Osteoblast (primary cell): ENCODE measurements at places on chromosomes 12 and 14. TPM values are rescaled to one million over a fixed set of nuclear protein-coding genes. Genes with fewer than 3 reads are reported as not detected.

Gene SIX4
- 14.5 and 15.6 TPM in 2 replicates for total RNA-seq

Gene CCNB1IP1
- total RNA-seq = 42.7 and 45.4 TPM in 2 replicates

Gene RAD51AP1
- total RNA-seq = 2.2 and 3.5 TPM in 2 replicates

Gene FAM90A1
- not detected in 2 replicates for total RNA-seq

Gene CSAD
- 9.1 and 9.4 TPM in 2 replicates for total RNA-seq

Gene HOXC12
- under 0.01 TPM in 1 of 2 replicates, not detected in the other for total RNA-seq

Gene NRIP2
- total RNA-seq = 0.59 TPM in 1 of 2 replicates, not detected in the other

Gene BICD1
- 17.7 and 21.0 TPM in 2 replicates for total RNA-seq
